ENCODE measurements at places on chromosomes 5 and 9.

DNA sequence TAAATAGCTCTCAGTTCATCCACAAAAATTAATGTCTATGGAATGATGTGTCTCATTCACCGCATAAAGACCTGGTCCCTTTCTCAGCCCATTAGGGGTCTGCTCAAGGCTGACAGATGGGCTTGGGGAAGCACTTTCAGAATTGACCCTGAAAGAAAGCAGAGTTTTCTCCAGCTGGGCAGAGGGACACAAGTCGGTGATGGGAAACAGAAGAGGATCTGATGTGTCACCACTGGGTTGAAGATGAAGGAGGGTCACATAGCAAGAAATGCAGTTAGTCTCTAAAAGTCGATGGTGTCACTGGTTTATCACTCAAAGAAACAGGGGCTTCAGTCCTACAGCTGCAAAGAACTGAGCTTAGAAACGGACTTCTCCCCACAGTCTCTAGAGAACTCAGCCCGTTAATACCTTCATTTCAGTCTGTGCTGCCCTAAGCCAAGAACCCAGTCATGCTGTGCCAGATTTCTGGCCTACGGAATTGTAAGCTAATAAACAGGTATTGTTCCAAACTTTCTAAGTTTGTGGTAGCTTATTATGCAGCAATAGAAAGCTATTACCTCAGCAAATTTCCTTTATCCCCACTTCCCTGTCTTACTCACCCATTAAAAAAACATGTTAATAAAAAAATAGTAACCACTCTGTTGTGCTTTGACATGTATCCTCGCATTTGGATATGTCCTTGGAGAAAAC is 64.6 kb downstream of the ADAMTS12 start:
- peak; percentile 35 for DNase-seq

GRCh38 chr5:172129256-172129910 is 58.6 kb downstream of the STK10 start:
- DNase-seq: no peak

GRCh38 chr9:13942695-13943094 is 371.2 kb downstream of the NFIB start:
- DNase-seq: peak; percentile 81

- DNase-seq: no peak
Observed at GRCh38 chr5:158155067-158155466, 296.1 kb upstream of the CLINT1 start.

DNA sequence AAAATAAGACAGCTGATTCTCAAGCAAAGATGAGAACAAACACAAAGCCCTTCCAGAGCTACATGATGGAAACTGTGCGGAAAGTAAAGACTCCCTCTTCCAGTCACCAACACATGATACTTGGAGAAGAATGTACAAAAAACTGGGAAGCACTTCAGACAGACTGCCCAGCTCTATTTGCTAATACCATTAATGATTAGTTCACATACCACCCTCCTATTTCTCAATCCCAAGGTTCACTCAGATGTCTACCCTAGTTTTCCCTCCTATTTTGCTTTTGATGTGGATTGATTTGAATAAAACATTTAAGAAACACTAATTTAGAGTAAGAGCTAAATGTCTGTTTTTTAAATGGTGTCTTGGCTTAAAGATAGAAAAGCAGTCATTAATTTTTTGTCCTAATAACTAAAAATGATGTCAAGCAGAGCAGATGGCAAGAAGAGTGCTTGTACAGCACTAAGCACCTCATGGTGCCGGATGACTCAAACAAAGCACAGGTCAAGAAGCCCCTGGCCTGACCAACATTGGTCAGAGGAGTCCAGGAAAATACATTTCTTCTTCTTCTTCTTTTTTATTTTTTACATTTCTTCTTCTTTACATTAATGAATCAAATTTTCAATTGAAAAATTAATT is 639.4 kb downstream of the PDE4D start:
- no peak for DNase-seq

DNA sequence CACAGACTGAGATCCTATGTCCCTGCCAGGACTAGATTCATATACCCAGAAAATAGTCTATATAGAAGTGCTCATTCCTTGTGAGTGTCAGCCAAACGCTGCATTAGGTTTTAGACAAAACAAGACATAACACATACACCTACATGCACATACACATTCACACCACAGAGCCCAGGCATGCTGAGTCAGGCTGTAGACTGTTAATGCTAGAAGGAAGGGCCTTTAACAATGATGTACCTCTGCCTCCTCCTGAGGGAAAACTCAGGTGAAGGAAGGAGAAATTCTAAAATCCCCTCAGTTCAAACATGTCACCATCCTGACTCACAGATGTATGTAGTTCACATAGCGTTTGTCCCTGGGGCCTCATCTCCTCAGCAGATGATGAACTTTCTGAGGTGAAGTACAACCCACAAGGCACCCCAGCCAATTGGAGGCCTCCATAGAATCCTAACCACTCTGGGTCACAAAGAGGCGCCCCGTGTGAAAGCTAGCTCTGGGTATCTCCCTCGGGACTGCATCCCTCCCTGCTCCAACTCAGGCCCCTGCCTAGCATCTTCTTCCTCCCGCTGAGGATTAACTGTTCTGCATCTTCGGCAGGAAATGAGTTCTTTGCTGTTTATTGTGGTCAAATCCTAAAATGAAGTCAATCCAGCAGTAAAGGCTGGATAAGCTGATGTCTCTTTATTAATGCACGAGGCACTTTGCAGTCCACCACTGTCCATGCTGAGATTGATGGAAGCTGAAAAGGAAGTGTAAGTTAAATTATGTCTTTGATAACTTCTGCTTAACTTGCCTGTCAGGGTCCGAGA is 40.8 kb upstream of the FSTL4 start:
- DNase-seq: no peak

DNA sequence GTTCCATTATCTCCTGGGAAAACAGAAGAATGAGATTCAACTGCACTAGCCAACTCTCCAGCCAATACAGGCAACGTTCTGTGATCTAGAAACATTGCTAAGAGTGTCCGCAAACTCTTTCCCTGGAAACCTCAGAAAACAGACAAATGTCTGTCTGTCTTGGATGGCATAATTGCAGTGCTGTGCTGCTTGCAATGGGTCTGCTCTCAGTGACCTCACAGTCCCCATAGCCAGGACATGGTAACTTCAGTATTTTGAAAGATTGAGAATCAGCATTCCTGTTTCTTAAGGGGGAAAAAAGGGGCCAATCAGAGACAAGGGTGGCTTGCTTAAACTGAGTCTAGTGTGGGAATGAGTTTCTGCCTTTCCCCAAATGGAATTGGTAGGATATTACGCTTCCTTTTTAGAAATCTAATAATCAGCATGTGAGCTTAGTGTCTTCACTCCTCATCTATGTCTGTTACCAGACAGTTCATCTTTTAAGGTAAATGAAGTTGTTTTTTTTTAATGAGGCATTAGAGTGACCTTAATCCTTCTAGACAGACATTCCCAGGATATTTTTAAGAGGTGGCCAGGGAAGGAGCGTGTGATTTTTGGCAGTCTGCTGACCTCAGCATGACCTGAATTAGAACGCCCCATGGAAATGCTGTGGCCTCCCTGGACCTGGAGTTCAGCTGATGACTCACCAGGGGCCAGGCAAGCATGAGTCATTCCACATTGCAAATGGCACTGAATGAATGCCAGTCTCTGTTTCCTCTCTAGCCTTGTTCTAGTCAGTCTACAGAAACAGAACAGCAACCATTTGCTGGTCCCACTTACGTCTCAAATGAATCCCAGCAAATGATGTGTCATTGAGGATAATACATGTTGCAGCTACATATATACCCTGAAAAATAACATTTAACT is 210.2 kb upstream of the ACTBL2 start:
- peak; percentile 90 for DNase-seq

DNA sequence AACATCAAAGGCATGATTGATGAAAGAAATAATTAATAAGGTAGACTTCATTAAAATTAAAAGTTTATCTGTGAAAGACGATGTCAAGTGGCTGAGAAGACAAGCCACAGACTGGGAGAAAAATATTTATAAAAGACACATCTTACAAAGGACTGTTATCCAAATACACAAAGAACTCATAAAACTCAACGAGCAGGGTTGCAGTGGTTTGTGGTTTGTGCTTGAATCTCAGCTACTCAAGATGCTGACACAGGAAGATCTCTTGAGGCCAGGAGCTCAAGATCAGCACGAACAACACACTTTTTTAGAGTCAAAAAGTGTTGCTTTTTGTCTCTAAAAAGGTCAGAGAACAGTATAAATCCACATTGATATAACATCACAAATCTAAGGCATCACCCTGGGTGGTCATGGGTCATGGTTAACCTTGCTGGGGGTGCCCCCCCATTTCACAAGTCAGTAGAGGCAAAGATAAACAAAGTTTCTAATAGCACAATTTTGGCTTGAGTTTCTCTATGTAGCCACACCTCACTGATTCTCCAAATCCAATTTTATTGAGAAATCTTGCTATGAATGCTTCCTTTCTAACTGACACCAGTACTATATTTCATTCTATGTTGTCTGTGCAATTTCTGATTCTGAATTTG is 342.9 kb upstream of the RPS23 start:
- no peak for DNase-seq

- peak; percentile 85 for DNase-seq
Observed at GRCh38 chr9:132901858-132902831, 23.4 kb downstream of the SPACA9 start.

- no peak for DNase-seq
Observed at GRCh38 chr9:115262952-115263351, 145.0 kb upstream of the TNC start.

DNA sequence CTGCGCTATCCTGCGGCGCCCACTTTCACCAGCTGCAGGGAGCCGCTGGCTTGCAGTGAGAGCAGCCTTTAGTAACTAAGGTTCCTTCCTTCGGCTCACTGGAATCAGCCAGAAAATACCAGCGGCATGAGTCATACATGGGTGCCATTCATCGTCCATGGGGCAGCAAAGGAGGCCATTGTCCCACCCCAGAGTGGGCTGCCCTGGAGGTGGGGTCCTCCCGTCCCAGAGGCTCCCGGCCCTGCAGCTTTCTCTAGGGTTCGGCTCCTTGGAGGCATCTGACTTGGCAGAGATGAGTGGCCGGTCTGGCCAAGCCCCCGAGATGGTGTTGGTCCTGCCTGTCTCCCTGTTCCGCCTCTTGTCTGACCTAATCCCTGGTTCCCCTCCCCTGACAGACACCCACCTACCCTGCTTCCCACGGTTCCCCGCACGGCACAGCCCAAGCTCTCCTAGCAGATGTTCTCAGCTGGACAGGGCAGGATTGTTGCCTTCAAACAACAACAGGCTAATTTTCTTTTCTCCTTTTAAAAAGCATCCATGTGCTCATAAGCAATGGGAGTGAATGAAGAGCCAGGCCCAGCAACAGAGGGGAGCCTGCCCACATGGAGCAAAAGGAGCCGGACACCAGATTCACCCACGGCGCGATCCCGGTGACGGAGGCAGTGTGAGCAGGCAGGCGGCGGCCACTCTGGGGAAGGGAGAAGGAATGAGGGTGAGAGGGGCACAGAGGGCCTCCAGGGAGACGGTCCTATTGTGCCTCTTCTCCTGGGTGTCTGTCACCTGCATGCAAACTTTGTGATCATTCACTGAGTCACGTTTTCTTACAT is 97.0 kb upstream of the COL5A1 start:
- DNase-seq: peak; percentile 29

DNA sequence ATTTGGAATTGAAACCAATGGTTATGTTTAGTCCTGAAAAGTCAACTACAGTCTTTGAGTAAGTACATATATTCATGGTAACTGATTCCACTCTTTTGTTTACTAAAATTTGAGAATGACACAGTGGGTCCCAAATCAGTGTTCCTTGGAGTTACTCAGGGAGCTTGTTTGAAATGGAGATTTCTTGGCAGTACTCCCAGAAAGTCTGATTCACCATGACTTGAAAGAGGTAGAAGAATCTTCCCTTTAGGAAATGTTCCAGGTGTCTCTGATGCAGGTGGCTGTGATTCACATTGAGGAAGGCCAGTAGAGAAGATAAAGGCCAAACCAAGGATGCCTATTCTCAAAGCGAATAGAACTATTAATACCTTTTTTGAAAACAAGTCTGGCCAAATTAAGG is 1078.3 kb downstream of the CDH12 start:
- no peak for DNase-seq

- no peak for DNase-seq
Observed at GRCh38 chr9:99557816-99558215, 263.9 kb upstream of the NR4A3 start.

DNA sequence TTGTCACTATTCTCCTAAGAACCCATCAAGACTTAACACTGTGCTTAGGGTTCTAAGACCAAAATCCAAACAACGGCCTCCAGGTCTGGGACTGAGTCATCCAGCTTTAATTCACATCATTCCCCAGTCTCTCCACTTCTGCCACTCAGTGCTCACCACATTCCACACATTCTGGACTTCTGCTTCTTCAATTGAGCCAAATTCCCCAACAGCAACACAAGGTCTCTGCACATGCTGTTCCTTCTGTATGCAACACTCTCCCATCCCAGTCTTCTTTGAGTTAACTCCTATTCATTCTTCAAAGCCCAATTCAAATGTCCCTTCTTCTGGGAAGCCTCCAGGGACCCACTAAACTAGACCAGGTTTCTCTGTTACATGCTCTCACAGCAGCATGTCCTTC is 97.8 kb downstream of the GPR21 start:
- DNase-seq: no peak

DNA sequence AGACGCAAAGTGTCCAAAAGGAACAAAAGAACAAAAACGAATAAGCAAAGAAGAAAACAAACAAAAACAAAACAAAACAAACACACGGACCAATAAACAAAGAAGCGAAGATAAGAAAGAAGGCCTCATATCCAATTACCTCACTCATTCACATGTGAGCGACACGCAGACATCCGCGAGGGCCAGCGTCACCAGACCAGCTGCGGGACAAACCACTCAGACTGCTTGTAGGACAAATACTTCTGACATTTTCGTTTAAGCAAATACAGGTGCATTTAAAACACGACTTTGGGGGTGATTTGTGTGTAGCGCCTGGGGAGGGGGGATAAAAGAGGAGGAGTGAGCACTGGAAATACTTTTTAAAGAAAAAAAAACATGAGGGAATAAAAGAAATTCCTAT is 28.3 kb upstream of the WWC1 start:
- no peak for DNase-seq

GRCh38 chr5:36174119-36174518 is 22.2 kb downstream of the SKP2 start:
- DNase-seq: no peak

All from endothelial cell of umbilical vein (primary cell).